M059J (cell line): ENCODE measurements at places on chromosomes 7 and 10. TPM values are rescaled to one million over a fixed set of nuclear protein-coding genes. Genes with fewer than 3 reads are reported as not detected.

C7orf57 gene
- 0.25 and 0.62 TPM in 2 replicates for total RNA-seq

SDHAF3 gene
- 13.1 and 24.5 TPM in 2 replicates for total RNA-seq

ATRNL1 gene
- total RNA-seq, result 5.4 and 6.1 TPM in 2 replicates

DNA sequence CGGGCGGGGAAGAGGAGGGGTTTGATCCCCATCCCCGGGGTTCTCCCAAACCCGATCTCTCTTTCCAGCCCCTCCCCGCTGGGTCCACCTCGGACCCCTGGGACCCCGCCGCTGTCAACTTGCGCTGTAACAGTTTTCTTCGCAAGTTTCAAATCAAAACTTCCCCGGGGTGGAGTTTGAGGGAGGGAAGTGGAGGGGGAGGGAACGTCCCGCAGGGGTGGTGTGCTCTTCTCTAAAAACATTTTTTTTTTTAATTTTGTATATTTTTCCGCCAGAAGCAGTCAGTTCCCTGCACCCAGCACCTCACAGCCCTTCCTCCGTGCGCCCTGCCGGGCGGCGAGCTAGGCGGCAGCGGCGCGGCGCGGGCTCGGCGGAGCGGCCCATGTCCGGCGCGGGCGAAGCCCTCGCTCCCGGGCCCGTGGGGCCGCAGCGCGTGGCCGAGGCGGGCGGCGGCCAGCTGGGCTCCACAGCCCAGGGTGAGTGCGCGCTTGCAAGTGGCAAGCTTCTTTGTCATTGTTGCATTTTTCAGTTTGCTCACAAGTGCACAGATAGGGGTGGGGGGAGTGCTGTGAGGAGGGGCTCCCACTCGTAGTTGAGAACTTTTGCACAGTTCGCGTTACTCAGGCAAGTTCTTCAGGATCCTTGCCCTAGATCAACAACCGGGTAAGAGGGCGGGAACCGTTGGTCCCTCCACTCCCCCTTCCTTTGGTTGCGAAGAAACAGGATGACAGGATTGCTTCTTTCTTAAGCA, 933 bp downstream of the MDFIC start:
- peak; percentile 63 for DNase-seq

GRCh38 chr7:93036807-93037206, 81.0 kb downstream of the SAMD9 start:
- DNase-seq, result no peak

- DNase-seq, result peak; percentile 83
Measured at GRCh38 chr10:32961895-32962369, 3.9 kb upstream of the ITGB1 start.

DNA sequence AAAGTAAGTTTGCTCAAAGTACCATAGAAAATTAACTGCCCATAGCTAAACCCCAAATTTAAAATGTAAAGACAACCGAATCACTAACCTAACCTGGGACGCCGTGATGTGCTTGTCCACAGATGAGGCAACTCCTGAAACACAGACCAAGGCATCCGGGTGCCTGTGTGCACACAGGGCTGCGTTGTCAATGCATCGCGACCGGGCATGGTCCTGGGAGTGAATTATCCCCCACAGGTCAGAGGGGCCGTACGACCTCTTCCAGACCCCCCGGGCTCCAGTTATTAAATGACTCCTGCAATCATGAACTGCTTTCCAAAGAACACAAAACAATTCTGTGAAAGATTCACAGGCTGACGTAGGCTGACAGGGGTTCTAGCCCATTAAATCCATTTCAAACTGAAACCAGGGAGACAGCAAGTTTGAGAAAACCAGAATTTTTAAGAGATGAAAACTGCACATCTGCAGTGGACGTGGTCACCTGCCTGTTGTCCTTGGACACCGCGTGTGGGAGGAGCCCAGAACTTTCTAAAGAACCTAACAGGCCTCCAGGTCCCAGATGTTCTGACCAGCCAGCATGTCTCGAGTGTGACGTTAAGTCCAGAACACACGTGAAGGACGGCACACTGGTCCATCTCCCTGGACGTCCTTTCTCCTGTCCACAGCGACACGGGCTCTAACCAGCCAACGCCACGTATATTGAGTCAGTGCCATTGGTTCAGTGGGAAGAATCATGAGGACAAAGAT, 297.8 kb downstream of the DNAJB6 start:
- DNase-seq, result no peak

GRCh38 chr10:75202321-75203045, 8.1 kb upstream of the VDAC2 start:
- peak; percentile 68 for DNase-seq

GRCh38 chr10:51075043-51075872, 971 bp downstream of the PRKG1 start:
- DNase-seq, result no peak
